ENCODE measurements at places on chromosomes 12 and 14.

- DNase-seq: no peak
Measured at GRCh38 chr14:21300892-21301291, 21.0 kb downstream of the RPGRIP1 start.

- no peak for DNase-seq
Measured at GRCh38 chr14:62662811-62663455, 382.3 kb downstream of the KCNH5 start.

- no peak for DNase-seq
Measured at GRCh38 chr12:100567945-100568344, 5.5 kb upstream of the GAS2L3 start.

- no peak for DNase-seq
Measured at GRCh38 chr14:101058571-101058970, 155.0 kb upstream of the RTL1 start.

DNA sequence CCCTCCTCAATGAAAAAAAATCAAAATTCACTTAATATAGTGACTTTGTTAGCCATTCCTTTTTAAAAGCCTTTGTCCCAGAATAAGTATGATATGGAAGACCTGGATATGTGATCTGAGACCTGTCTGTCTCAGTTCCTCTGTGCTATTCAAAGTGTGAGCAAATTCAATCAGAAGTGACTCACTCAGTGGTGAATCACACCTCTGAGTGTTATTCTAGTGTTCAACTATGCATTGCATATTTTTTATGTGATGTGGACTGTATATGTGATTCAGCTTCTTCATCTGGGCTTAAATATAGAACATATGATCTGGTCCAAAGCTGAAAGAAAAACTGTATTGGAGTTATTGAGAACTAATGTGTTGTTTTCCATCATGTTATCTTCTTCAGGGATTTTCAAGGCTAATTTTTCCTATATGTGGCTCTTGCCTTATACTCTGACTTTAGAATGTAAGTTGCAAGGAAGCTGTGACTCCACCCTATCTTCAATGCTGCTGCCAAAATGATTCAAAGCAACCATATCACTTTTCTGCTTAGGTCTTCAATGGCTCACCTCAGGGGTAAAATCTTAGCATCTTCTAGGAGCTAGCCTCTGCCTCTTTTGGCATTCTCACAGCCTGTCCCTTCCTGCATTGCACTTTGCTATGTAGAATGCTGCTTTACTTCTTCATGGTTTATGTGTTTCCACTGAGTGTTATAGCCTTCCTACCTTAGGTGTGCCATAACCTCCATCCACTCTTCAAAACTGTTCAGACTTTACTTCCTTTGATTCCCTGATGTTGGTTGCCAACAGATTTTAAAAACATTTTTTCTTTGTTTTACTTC is 169.8 kb downstream of the OTOGL start:
- DNase-seq: no peak

DNA sequence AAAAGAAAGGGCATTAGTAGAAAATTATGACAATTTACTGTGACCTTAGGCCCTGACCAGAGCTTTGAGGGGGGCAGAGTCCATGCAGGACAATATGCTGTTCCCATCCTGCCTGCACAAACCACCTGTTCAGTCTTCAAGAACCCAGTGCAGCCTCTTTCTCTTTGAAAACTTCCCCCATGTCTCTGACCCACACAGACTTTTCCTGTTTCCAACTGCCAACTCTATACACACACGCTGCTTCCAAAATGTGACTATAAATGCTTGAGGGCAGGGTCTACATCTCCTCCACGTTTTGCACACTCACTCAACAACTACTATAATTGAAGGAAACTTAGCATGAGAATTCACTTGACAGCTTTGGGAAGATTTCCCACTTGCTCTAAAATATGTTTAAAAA is 36.6 kb upstream of the SYCP3 start:
- no peak for DNase-seq

- DNase-seq: no peak
Measured at GRCh38 chr12:93798279-93799151, 121.3 kb downstream of the CRADD start.

- no peak for DNase-seq
Measured at GRCh38 chr14:103535081-103535890, 6.3 kb downstream of the TRMT61A start.

- DNase-seq: no peak
Measured at GRCh38 chr12:32061033-32061432, 45.6 kb upstream of the BICD1 start.

DNA sequence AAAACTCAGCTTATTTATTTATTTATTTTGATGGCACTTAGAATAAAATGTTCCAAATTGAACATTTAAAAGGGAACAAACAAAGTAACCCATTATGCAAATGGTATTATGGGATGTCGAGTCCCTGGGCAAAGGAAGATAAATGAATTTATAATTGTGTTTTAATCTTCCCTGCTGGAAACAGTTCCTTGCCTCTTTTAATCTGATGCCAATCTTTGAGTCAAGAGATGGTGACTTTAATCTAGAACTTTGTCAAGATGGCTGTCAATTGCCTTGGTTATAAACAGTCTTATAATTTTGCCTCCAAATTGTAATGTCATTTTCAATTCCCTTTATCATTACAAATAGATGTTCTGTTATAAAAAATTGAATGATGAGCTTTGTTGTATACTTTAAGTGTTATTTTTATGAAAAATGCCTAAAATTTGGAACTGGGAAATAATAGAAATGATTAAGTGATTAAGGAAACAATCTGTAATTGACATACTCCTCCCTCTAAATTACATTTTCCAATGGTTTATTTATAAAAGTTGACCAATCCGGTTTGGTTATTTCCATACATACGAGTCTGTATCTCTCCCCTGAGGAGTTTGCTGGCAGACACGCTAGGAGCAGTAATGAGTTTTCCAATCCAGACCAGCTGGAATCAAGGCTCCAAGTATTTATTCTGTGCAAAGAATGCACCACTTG is 134.9 kb upstream of the FRMD6 start:
- DNase-seq: no peak

DNA sequence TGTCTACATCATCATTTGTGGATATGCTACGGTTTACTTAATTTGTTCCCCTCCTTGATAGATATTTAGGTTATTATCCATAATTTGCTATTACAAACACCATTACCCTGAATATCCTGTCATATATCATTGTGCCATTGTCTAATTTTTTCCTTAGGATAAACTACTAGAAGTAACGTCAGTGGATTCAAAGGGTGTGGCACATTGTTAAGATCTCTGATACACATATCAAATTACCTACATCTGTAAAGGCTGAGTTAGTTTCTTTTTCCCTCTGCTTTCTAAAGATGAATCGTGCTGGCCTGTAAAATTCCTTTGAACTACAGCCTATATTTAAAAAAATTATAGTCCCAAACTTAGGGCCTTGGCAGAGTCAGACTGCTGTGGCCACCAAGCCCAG is 53.9 kb upstream of the STRN3 start:
- no peak for DNase-seq

GRCh38 chr12:10558789-10559188 is 53.1 kb downstream of the EIF2S3B start:
- no peak for DNase-seq

DNA sequence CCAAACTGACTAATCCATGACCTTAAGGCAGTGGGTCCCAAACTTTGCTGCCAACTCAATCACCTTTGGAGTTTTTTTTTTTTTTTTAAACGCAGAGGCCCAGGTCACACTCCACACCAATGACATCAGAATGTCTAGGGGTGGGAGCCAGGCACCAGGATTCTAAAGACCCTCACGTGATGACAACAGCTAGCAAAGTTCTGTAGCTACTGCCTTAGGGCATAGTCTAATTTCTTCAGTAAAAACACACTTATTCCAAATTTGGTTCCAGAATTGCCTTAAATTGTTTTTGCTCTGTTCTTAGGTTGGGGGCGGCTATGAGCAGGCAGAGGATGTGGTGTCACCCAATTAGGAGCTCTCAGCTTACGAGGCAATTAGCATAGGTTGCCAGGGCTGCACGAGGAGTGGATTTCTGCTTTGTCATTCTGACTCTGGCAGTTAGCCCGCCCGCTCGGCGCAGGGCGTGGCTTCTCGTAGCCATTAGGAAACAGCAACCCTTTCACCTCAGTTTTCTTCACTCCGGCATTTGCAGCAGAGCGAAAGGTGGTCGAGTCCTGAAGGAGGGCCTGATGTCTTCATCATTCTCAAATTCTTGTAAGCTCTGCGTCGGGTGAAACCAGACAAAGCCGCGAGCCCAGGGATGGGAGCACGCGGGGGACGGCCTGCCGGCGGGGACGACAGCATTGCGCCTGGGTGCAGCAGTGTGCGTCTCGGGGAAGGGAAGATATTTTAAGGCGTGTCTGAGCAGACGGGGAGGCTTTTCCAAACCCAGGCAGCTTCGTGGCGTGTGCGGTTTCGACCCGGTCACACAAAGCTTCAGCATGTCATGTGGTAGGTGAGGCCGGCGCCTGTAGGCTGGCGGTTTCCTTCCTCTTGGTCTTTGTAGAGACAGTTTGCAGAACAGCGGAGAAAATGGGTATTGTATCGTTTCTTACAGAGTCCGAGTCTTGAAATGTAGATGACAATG is 16.7 kb upstream of the EID3 start:
- DNase-seq: peak; percentile 82

GRCh38 chr14:33812601-33813000 is 138.3 kb downstream of the EGLN3 start:
- DNase-seq: no peak

GRCh38 chr14:71354801-71355200 is 447.5 kb downstream of the PCNX1 start:
- no peak for DNase-seq

GRCh38 chr12:6507102-6507998 is 13.4 kb downstream of the NCAPD2 start:
- DNase-seq: no peak

GRCh38 chr14:93009471-93010129 is 86.7 kb downstream of the CHGA start:
- DNase-seq: no peak

Data from activated gamma-delta T cell treated with anti-CD3 and anti-CD28 coated beads, Interleukin-2, amount 50 U/mL, for 16 hours (primary cell).